PC-3 (cell line): ENCODE measurements at places on chromosomes 4 and X.

- DNase-seq = no peak
- H3K27me3 ChIP-seq = no peaks in the 10 kb centered on the region
- no peak overlapping the region for H3K4me3 ChIP-seq
- H3K36me3 ChIP-seq = peaks cover 29% of the 10 kb centered on the region; the same call in 1 of the 2 replicates
Observed at GRCh38 chr4:118811832-118812231, 24.1 kb downstream of the SEC24D start.

DNA sequence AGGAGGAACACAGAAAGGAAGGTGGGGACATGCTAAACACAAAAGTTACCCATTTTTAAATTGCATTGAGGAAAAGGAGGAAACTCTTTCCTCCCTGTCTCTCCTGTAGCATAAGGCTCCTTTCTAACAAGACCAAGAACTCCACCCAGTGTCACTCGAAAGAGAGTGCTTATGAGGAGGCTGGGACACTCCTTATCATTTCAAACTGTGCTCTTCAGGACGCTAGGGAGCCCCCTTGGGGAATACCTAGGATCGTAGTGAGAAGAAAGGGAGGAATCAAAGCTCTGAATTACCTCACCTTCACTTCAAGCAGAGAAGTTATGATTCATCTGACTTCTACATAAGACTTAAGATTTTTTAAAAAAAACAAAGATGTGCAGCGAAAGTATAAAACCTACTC lies 65.5 kb downstream of the F9 start:
- no peak overlapping the region for H3K27ac ChIP-seq
- H3K27me3 ChIP-seq = no peaks in the 10 kb centered on the region

DNA sequence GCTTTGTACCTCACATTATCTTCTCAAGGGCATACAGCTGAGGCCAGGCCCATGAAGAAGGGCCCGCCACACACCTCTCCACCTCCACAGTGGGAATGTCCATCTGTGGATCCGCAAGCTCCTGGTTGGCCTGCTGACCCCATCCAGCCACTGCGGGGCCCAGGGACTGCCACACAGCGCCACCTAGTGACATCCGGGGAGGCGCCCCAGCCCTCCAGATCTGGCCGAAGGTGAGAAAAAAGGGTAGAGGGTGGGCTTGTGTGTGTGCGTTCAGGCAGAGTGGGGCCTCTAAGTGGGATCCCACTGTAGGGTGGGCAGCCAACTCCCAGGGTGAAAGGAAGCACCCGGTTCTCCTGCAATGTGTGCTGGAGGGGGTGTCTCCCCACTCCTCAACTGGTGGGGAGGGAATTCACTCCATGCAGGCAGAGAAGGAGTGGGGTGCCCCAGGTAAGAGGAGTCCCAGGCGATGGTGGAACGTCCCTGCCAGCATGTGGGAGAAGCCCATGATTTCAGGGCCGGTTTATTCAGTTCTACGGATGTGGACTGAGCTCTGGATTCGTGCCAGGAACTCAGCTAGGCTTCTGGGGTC lies 117.3 kb downstream of the ENPP6 start:
- H3K4me3 ChIP-seq = no peak overlapping the region
- H3K27me3 ChIP-seq = peaks cover 5% of the 10 kb centered on the region; the same call in 1 of the 2 replicates

DNA sequence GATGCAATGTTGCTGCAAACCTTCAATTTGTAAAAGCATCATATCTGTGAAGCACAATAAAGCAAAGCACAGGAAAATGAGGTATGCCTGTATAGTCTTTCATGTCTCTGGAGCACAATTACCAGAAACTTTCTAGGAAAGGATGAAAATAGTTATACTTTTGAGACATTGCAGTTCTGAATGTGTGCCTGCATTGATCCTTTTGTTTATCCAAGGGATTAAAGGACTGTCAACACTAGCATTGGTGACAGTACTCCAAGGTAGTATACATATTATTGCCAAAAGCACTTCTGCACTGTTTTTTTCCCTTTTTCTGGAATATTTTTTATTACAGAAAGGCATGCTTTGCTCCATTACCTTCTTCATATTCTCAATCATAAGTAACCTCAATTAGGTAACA lies 476.0 kb downstream of the GABRG1 start:
- H3K27me3 ChIP-seq = no peaks in the 10 kb centered on the region
- no peaks in the 10 kb centered on the region for H3K4me1 ChIP-seq
- DNase-seq = no peak
- H3K4me3 ChIP-seq = no peak overlapping the region

DNA sequence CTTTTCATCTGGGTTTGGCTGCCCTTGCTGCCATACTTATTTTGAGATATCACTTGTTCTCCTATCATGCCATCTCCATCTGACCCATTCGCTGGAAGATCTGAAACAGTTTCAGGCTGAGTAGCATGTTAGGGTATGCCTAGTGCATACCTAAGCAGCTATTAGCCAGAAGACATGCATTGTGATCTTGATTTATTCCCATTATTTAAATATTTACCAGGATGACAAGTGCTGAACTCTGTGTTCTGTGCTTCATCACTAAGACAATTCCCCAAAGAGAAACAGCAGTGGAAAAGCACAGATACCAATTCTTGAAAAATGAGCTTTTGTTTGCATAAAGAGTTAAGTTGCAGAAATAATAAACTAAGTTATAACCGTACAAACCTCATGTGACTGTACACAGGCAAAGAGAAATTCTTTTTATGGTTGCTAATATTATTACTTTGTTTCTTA lies 271.0 kb upstream of the ARSJ start:
- no peak overlapping the region for H3K27ac ChIP-seq
- peaks cover 9% of the 10 kb centered on the region for H3K4me1 ChIP-seq
- no peaks in the 10 kb centered on the region for H3K27me3 ChIP-seq
- DNase-seq = no peak

DNA sequence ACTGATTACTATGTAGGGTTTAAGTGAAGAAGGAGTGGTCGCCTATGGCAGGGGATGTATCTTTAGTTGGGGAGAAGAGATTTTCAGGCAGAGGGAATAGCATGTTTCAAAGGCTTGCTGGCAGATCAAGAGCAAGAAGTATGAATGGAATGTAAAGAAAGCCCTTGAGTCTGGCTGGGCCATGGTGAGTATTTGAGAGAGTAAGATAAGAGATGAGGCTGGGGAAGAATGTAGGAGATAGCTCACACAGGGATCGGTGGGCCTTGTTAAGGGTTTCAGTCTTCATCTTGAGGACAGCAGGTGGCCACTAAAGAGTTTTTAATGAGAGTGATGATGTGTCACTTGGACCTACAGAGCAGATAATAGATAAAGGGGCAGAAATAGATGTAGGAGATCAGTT lies 319.1 kb upstream of the RPS6KA3 start:
- H3K27ac ChIP-seq = no peak overlapping the region
- no peaks in the 10 kb centered on the region for H3K4me1 ChIP-seq
- no peak overlapping the region for H3K4me3 ChIP-seq
- H3K27me3 ChIP-seq = no peaks in the 10 kb centered on the region

DNA sequence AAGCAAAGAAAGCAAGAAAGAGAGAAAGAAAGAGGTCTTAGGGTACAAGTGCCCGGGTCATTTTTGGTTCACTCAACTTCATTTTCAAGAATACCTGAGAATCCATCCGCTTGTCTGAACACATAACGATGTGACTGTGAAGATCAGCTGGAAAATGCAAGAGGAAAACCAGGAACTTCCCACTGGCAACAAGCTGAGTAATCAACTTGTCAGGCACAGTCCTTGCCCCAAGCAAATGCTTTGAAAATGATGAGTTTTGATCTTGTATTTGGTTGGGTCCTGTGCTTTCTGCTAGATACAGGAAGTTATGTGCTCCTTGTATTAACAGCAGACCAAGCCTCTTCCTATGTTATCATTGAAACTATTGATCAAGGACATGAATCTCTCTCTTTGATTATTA lies 239.1 kb downstream of the ASMT start:
- no peak overlapping the region for H3K27ac ChIP-seq
- DNase-seq = no peak
- H3K36me3 ChIP-seq = no peaks in the 10 kb centered on the region
- no peak overlapping the region for H3K4me3 ChIP-seq
- H3K4me1 ChIP-seq = no peaks in the 10 kb centered on the region

GRCh38 chr4:38967260-38968095 lies 64.7 kb downstream of the TMEM156 start:
- DNase-seq = peak; percentile 39
- peak overlapping the region; percentile 23; the same call in 1 of the 2 replicates for H3K27ac ChIP-seq
- H3K27me3 ChIP-seq = no peaks in the 10 kb centered on the region
- peaks cover 7% of the 10 kb centered on the region; the same call in 1 of the 2 replicates for H3K36me3 ChIP-seq
- H3K4me3 ChIP-seq = no peak overlapping the region

DNA sequence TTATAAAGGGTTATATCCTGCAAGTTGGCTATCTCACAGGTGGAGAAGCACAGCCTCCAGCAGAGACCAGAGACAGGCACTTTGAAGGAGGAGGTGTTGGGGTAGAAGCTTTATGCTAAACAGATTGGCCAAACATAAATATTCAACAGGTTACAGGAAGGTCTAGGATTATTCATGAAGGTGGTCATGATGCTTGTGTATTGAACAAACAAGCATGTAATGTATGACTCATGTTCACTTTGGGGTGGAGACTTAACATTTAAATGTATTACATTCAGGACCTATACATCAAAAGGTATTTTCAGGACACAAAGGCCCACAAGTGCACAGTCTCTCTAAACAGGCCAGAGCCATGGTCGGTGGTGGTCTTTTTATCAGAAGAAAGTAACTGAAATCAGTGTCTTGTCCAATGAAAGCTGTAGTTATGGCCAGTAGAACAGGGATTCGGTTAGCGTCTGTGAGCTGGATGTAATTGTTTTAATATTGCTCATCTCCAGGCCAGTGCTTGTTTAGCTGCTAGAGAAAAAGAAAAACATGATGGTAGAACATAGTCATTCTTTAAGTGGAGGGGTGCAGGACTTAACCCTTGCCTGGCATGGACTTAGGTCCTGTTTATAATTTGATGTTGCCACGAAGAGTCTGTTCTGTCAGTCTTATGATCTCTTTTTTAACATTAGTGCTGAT lies 555.2 kb upstream of the PCDH10 start:
- H3K27me3 ChIP-seq = no peaks in the 10 kb centered on the region
- no peak overlapping the region for H3K4me3 ChIP-seq
- peak; percentile 52 for DNase-seq
- no peaks in the 10 kb centered on the region for H3K36me3 ChIP-seq
- H3K4me1 ChIP-seq = peaks cover 7% of the 10 kb centered on the region; the same call in 1 of the 2 replicates

- peak; percentile 36 for DNase-seq
- no peaks in the 10 kb centered on the region for H3K27me3 ChIP-seq
- no peaks in the 10 kb centered on the region for H3K4me1 ChIP-seq
- no peak overlapping the region for H3K4me3 ChIP-seq
Observed at GRCh38 chr4:118740869-118741268, 55.7 kb downstream of the METTL14 start.

- no peak for DNase-seq
- no peak overlapping the region for H3K27ac ChIP-seq
- no peaks in the 10 kb centered on the region for H3K27me3 ChIP-seq
- H3K4me1 ChIP-seq = peaks cover 15% of the 10 kb centered on the region; the same call in 1 of the 2 replicates
Observed at GRCh38 chr4:71294301-71294700, 44.5 kb upstream of the SLC4A4 start.

GRCh38 chrX:104697294-104697693 lies 131.3 kb downstream of the IL1RAPL2 start:
- H3K4me3 ChIP-seq = no peak overlapping the region
- no peak overlapping the region for H3K27ac ChIP-seq
- H3K27me3 ChIP-seq = no peaks in the 10 kb centered on the region
- H3K4me1 ChIP-seq = no peaks in the 10 kb centered on the region

DNA sequence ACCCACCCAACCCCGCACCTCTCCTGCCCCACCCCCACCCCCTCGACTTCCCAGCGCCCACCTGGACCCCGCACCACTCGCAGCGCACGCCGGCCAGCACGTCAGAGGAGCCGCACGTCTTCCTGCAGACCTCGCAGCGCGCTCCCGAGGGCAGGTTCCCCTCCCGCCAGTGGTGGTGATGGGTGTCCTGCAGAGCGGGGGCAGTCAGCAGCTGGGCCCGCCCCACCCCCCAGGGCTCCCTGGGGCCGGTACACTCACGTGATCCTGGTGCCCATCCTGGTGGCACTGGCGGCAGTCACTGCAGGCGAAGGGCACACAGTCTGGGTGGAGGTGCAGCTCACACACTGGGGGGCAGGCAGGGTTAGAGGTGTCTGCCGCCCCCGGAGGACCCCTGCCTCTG lies 5.1 kb downstream of the DGKQ start:
- no peak overlapping the region for H3K4me3 ChIP-seq
- no peak for DNase-seq
- H3K27me3 ChIP-seq = no peaks in the 10 kb centered on the region
- H3K4me1 ChIP-seq = peaks cover 18% of the 10 kb centered on the region

DNA sequence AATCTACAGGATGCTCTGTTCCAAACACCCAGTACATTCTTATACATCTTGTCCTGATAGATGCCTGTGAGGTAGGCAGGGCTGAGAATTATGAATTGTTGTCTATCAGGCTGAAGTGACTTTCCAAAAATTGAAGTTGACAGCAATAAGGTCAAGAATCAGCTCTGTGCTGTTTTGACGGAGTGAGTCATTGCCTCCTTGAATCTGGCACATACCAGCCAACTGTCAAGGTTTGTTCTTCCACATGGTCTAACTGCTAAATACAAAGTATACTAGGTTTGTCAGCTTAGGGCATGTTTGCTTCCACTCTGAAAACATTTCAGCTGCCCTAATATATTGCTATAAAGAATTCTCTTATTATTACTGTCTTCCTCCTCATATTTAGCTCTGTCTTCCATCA lies 32.3 kb downstream of the SH3RF1 start:
- H3K4me1 ChIP-seq = peaks cover 23% of the 10 kb centered on the region
- no peak overlapping the region for H3K27ac ChIP-seq
- no peaks in the 10 kb centered on the region for H3K27me3 ChIP-seq

GRCh38 chrX:80808881-80809411 lies 731 bp downstream of the BRWD3 start:
- no peaks in the 10 kb centered on the region for H3K36me3 ChIP-seq
- H3K4me1 ChIP-seq = peaks cover 13% of the 10 kb centered on the region
- DNase-seq = peak; percentile 41
- peak overlapping the region; percentile 97 for H3K4me3 ChIP-seq
- H3K27me3 ChIP-seq = no peaks in the 10 kb centered on the region
- H3K27ac ChIP-seq = no peak overlapping the region

DNA sequence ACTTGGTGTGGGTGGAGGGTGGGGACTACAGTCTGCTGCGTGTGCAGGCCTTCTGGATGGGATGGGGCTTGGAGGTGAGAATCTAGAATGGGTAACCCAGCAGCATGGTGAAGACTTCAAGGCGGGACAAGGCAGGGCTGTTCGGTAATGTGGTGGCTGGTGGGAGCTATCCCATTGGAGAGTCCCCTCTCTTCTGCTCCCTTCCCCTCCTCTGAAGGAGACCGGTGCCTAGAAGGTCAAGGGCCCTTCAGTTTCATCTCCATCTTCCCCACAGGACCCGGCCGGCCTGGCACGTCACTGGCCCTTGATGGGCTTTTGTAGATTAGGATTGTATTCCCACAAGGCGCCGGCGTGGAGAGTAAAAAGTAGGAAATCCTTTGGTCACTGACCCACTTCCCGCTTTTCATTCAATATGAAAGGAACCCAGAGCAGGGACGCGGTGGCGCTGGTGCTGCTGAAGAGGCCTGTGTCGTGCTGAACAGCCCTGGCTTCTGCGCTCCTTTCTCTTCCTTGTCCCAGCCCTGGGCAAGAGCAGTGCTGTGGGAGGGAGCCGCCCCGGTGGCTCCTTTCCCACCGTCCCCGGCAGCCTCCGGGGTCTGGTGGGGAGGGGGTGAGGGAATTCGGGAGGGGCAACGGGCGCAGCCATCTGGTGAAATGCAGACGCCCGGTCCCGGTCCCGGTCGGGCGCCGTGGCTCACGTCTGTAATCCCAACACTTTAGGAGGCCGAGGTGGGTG lies 7.3 kb upstream of the HMGB3 start:
- H3K4me3 ChIP-seq = no peak overlapping the region
- no peaks in the 10 kb centered on the region for H3K4me1 ChIP-seq
- H3K27ac ChIP-seq = no peak overlapping the region
- H3K36me3 ChIP-seq = no peaks in the 10 kb centered on the region

GRCh38 chrX:31449081-31449480 lies 377.2 kb upstream of the FTHL17 start:
- no peaks in the 10 kb centered on the region for H3K4me1 ChIP-seq
- H3K27ac ChIP-seq = no peak overlapping the region
- H3K27me3 ChIP-seq = no peaks in the 10 kb centered on the region
- H3K4me3 ChIP-seq = no peak overlapping the region
